Left cardiac atrium (tissue), 4 donors: ENCODE measurements at places on chromosomes 7 and 10. TPM values are rescaled to one million over a fixed set of nuclear protein-coding genes. Genes with fewer than 3 reads are reported as not detected.

GRCh38 chr7:157355784-157356511 is 19.1 kb downstream of the DNAJB6 start:
- DNase-seq, result peak; percentile 38

- peak; percentile 69 for DNase-seq
Observed at GRCh38 chr10:11757454-11757820, 15.3 kb downstream of the ECHDC3 start.

FAM237B gene
- total RNA-seq, result not detected

CPEB3 gene
- 11.4 TPM for total RNA-seq

PIP gene
- total RNA-seq, result not detected
